ENCODE measurements at places on chromosomes 6 and 20.

GRCh38 chr20:9439806-9440205 lies 74.6 kb upstream of the LAMP5 start:
- DNase-seq = no peak

- no peak for DNase-seq
Observed at GRCh38 chr6:170136541-170137175, 154.2 kb downstream of the DLL1 start.

DNA sequence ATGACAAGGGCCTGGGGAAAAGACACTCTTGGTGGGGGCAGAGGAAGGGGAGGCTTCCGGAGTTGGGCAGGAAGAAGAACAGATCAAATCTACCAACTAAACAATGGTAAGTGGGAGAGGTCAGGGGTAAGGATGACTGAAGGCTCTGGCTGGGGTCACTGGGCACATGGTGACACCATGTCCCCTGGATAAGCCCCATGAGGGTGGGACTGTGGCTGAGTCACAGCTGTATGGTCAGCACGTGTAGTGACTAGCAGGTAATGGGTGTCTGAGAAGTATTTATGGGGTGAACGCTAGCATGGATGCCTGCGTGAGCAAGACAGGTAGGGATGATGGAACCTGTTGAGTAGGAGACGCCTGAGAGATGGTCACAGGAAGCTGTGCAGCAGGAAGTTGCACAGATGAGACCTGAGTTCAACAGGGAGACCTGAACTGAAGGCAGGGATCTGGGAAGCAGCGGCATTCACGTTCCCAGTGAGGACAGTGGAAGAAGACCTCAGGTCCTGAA lies 64.5 kb upstream of the SNX9 start:
- no peak for DNase-seq

- DNase-seq = no peak
Observed at GRCh38 chr20:38007526-38007925, 25.7 kb downstream of the TTI1 start.

GRCh38 chr6:110310861-110311446 lies 47.2 kb downstream of the METTL24 start:
- no peak for DNase-seq

GRCh38 chr6:41277605-41278004 lies 8.9 kb downstream of the TREM1 start:
- DNase-seq = no peak

GRCh38 chr20:37337208-37337991 lies 8.5 kb upstream of the SRC start:
- DNase-seq = no peak

DNA sequence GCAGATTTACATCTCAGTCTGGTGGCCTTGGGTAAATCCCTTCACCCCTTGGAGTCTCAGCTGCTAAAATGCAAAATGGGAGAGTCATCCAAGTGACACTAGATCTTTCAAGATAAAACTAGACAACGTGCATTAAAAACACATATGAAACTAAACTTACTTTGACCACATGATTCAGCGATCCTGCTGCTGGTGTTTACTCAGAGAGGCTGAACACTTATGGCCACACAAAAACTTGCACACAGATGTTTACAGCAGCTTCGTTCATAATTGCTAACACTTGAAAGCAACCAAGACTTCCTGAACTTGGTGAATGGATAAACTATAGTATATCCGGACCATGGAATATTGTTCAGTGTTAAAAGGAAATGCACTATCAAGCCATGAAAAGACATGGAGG lies 55.3 kb upstream of the GPR6 start:
- no peak for DNase-seq

GRCh38 chr6:152471456-152472265 lies 165.5 kb downstream of the SYNE1 start:
- no peak for DNase-seq

GRCh38 chr20:56929606-56930005 lies 300.5 kb downstream of the TFAP2C start:
- no peak for DNase-seq

- DNase-seq = no peak
Observed at GRCh38 chr6:163897030-163897429, 482.5 kb downstream of the QKI start.

- DNase-seq = no peak
Observed at GRCh38 chr6:45959534-45960145, 56.0 kb downstream of the CLIC5 start.

GRCh38 chr6:6193221-6193745 lies 127.2 kb downstream of the F13A1 start:
- no peak for DNase-seq

DNA sequence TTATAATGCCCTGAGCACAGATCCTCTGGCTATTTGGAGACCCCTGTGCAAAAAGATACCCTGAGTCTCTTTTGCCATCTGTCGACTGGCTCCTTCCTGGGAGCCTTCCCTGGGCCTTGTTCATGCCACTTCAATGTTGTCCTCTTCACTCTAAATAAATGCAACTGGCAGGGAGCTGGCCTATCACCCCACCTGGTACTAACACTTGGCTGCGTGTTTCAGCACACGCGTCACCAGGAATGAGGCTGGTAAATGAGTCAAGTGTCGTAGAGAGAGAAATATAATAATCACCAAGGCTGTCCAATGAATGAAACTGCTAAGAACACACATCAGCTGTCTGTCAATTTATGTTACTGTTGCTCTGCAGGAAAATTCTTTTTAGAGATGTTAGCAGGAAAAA lies 374.6 kb upstream of the JARID2 start:
- DNase-seq = no peak

DNA sequence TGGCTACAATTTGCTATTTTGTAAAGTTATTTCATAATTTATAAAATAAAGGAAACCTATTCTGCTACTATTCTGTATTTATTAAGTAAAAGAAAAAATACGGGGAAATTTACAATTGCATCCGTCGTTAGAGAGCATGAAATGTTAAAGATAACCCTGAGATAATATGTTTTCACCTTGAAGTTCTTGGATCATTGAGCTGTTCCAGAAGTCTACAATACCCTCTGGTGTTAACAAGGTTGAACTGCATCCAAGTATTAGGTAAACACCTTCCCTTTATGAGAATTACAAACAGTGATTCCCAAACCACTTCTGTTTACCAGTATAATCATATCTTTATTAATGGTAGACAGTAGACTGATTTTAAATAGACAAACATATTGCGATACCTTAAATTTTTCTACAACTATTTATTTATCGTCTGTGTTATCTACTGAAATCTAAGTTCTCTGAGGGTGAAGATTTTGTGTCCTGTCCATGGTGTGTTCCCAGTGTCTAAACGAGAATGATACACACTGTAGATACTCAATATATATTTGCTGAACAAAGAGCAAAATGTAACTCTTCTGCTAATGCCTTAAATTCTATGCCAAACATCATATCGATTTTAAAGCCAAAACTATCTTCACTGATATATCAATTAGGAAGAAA lies 28.2 kb downstream of the TBC1D32 start:
- no peak for DNase-seq

GRCh38 chr6:125742024-125742423 lies 7.4 kb upstream of the HEY2 start:
- no peak for DNase-seq

DNA sequence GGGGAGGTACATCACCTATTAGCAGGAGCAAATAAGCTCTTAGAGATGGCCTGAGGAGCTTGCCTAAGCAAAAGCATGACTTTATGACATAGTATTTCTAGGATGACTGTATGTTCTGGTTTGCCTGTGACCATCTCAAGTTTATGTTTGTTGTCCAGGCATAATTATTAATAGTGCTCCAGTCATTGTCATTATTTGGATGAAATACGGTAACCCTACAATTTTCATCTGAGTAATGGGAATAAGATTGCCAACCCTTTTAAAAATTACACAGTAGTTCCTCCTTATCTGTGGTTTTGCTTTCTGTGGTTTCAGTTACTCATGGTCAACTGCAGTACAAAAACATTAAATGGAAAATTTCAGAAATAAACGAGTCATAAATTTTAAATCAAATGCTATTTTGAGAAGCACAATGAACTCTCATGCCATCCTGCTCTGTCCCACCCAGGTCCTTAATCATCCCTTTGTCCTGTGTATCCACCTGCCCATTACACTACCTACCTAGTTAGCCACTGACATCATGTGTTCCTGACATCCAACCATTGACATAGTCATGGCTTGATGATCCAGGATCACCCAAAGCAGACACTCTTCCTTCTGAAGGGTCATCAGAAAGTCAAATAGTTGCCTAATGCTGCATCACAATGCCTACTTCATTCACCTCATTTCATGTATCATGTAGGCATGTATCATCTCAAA lies 27.0 kb upstream of the TFB1M start:
- no peak for DNase-seq

DNA sequence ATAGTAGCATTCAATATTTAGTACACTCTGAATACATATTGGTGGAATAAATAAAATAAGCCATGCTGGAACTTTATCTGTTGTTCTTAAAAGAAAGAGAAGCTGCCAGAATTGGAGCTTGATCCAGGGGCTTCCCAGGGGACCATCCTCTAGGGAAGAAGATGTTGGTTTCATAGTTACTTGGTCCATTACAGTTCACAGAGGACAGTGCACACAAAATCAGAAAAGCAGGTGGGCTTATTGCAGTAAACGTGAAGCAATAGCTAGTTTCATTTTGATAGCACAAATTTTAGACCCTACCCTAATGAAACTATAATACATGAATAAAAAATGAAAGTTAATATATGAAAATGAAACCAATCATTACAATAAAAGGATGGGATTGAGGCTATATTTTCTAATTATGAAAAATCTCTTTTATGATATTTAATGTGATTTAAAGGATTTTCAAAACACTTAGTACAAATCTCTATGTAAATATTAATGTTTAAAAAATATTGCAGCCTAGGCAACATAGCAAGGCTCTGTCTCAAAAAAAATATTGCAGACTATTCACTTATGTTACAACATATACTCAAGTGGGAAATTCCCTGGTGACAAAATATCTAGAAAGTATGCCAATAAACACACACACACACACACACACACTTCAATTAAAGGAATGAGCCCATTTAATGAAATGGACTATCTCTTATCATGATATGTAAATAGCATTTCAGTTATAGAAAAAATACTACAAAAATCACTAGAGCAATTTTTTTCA lies 227.0 kb upstream of the MARCKS start:
- no peak for DNase-seq

DNA sequence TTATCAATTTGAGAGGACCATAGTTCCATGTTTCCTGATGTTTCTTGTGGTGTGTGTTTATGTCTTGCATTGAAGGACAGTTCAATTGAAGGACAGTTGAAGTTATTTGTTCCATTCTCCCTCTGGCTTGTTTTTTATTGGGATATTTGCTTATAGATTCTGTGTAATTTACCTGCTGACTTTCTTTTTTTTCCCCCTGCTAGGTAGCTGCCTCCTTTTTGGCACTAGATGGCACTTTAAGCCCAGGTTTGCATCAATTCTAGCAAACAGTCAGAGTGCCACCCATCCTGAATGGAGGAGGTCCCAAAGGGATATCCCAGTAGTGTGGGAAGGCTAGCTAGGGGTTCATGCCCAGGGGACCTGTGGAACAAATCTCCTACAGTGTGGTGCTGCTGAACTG lies 78.1 kb downstream of the CFAP61 start:
- DNase-seq = no peak

- no peak for DNase-seq
Observed at GRCh38 chr6:34526241-34526972, 29.7 kb downstream of the SPDEF start.

- DNase-seq = no peak
Observed at GRCh38 chr6:12608016-12608860, 108.3 kb upstream of the PHACTR1 start.

GRCh38 chr6:132192631-132193030 lies 208.6 kb downstream of the MOXD1 start:
- no peak for DNase-seq

- DNase-seq = no peak
Observed at GRCh38 chr6:22826961-22827360, 257.6 kb downstream of the HDGFL1 start.

DNA sequence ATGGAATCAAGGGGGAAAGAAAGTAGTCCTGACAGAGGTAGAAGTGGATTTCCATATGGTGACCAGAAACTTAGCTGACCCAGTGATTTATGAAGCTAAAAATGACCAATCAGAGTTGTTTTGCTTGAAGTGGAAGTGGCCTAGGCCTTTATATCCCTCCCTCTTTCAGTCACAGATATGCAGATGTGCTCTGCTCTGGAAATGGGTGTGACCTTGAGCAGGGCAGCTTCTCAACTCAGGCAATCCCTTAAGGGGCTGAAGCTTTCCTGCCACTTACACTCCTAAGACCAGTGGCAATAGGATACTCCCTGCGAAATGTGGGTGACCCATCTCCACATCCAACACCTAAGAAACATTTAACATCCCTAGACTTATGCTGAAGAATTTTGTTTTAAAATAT lies 256.6 kb downstream of the EYS start:
- DNase-seq = no peak

GRCh38 chr20:19463597-19463996 lies 251.2 kb downstream of the SLC24A3 start:
- DNase-seq = no peak

DNA sequence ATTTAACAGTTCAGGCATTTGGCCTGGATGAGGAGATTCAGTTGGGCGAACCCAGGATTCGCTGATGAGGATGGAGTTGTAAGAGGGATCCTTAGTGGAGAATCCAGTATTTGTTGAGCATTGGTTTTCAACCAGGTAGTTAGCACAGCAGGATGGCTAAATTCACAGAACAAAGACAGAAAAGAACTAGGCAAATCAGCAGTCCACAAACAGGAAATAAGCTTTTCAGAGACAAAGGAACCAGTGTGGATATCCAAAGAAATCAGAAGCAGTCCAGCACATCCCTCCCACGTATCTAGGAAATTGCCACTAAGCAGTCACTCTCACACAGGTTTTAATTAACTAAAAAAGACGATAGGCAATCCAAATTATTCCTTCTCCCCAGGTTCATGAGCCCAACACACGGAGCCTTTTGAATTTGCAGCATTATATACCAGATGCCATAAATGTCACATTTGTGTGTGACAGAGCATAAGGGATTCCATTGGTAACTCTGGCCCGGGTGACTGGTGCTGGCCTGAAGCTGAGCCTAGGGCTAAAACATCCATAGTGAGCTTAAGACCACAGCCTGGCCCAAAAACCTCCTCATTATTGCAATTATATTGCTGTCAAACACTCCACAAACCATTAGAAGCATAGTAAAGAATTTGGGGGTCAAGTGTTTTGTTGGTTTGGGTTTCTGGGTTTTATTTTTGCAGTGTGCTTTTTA lies 131.5 kb downstream of the SOBP start:
- DNase-seq = no peak

- no peak for DNase-seq
Observed at GRCh38 chr6:43396408-43397149, 27.1 kb upstream of the ZNF318 start.

GRCh38 chr6:135826236-135826804 lies 25.2 kb upstream of the PDE7B start:
- no peak for DNase-seq

DNA sequence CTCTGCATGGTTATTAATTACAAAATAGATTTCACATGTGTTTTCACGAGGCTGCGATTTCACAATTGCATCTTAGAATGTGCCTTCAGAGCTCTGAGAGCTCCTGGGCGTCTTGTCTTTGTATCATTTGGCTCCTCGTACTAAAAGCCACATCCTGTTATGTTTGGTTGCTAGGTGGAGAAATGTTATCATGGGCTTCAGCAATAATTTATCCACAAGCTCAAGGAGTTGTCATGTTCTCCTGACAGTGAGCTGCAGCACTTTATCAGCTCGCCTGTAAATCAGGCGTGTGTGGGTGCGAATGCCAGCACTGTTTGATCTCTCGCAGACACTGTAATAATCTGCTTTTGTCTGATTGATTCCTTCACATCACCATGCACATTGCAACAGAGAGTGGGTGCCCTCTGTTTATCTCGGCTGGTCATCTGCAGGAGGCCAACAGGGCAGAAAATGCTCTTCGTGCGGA lies 218.6 kb upstream of the ZFP64 start:
- DNase-seq = peak; percentile 43

GRCh38 chr20:3658716-3659491 lies 4.3 kb downstream of the GFRA4 start:
- no peak for DNase-seq
